ENCODE measurements at places on chromosomes 1 and 21.

DNA sequence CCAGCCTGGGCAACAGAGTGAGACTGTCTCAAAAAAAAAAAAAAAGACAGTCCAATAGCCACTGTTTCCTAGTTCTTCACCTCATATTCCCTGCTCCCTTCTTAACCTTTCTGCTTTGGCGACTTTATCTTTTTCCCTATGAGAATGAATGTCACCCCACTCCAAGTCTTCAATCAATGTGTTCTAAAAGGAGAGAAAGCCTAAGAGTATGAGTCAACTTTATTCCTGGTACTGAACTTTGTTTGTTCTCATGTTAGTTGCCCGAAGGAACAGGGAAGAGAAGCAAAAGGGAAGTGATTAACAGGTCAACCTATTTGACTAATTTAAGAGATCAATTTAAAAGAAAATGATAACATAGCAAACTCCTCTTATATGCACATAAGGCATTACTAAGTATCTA lies 39.9 kb upstream of the SLC16A1 start:
- no peak for DNase-seq

DNA sequence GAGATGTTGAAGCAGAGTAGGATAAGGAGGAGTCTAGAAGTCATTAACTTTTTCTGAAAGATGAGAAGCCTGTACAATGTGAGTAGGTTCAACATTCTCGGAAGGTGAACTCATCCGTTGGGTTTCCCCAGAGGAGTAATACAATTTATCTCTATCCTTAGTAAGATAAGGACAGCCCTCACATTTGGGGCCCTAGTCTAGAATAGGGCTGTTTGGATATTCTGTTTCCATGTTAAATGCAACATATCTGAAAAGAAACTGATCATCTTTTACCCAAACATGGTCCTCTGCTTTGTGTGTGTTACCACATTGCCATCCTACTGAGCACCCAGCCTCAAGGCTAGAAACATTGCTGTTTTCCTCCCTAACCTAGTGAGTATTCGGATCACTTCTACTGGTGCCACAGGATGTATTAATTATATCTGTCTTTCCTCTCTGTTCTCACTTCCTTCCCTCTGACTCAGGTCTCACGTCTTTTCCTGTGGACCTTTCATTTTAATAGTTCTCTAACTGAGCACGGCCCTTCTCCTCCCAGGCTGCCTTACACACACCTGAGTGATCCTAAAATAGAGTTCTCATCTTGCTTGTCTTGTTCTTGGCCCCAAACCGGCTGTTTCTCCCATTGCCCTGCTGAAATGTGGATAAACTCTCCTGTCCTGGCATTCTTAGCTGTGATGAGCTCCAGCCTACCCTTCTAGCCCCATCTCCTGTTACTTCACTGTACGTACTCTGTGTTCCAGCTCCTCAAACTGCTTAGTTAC lies 91.7 kb downstream of the CDC14A start:
- peak; percentile 79 for DNase-seq

DNA sequence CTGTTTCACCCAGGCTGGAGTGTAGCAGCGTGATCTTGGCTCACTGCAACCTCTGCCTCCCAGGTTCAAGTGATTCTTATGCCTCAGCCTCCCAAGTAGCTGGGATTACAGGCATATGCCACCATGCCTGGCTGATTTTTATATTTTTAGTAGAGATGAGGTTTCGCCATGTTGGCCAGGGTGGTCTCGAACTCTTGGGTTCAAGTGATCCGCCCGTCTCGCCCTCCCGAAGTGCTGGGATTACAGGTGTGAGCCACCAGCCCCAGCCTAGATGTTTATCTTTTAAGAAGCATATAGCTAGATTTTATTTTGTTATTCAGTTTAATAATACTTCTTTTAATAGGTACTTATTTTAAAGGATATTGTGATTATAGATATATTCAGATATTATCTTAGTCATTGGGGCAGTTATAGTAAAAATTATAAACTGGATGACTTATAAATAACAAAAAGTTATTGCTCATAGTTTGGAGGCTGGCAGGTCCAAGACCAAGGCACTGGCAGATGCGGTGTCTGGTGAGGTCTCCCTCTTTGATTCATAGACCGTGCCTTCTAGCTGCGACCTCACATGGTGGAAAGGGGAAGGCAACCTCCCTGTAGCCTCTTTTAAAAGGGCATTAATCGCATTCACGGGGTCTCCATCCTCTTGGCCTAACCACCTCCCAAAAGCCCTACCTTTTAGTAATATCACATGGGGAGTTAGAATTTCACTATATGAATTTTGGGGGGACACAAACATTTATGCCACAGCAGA lies 3.1 kb upstream of the KCNE2 start:
- DNase-seq = no peak

GRCh38 chr1:55065648-55066047 lies 26.3 kb downstream of the PCSK9 start:
- DNase-seq = no peak

DNA sequence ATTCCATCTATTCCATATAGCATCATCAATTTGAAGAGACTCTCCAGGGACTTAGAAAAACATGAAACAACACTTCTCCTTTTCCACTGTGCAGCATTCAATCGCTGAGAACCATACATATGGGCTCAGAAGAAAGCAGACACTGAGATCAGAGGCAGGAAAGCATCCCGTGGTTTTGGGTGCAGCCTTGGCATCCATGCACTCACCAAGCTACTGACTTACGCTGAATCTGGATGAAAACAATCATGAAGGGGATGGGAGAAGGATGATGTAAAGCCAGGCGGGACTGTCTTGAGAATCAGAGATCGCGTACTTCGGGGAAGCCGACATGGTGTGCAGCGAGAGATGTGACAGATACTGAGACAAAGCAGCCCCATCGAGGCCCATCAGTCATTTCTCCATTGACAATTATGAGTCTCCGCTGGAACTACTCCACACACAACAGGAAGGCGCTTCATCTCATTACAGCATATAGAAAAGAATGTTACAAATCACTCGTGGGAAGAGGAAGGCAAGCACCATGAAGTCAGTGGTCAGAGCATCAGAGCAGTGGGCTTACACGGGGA lies 2.3 kb upstream of the TIAM1 start:
- DNase-seq = no peak

DNA sequence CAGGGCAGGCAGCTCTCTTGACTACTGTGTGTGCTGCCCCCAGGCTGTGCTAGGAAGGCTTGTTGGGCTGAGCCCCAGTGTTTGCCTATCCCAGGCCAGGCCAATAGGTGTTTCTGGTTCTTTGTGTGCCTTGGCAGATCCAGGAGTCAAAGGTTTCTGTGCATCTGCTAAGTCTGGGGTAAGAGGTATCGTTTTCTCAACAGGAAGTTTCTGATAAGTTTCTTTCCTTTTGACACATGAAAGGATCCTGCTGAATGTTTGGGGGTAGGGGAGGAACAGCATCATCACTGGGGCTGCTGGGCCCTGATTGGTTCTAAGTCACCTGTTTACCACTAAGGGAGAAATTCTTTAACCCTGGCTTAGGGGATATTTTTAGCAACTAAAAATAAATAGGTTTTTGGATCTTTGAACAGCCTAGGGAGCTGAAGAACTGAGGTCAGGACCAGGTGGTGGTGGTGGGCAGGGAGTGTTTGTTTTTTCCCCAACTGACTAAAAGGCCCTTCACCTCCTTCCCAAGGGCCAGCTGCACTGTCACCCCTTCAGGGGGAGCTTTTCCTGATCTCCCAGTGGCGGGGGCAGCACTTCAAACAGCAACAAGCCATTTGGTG lies 85.1 kb downstream of the KCNN3 start:
- peak; percentile 80 for DNase-seq

- DNase-seq = no peak
These were observed 55.2 kb downstream of the NGF start for GRCh38 chr1:115282807-115283208.

GRCh38 chr1:8213136-8213535 lies 104.8 kb upstream of the SLC45A1 start:
- no peak for DNase-seq

DNA sequence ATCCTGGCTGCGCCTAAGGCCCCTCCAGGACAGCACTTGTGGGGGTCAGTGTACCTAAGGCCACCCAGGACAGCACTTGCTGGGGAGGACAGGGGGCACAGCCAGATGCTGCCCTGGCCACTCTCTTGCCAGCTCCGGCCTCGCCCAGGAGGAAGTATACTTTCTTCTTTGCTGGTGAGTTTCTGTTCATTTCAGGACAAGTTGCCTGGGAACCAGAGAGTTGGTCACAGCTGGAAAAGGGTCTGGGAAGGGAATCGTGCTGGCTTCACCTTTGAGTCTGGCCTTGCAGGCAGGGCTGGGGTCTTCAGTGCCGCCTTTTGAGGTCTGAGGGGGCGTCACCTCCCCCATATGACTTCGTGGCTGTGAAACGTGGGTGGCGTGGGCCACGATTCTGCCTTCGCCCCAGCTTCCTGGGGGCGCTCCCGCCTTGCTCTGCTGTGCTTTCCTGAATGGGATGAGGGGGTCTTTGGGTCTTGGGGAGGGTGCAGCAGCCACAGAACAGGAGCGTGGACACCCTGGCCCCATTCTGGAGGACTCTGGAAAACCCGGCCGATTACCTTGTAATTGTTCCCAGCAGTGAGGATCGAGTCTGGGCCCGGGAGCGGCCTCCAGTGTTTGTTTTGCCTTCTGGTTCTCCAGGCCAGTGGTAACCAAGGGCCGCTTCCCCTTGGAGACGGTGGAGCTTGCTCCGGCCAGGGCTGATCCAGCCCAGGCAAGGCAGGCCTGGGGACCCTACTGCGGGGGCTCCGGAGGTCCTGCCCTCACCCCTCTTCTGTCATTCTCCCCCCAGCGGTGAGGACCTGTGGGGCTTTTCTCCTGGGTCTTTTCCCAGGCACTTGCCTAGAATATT lies 45.9 kb downstream of the SPSB1 start:
- no peak for DNase-seq

DNA sequence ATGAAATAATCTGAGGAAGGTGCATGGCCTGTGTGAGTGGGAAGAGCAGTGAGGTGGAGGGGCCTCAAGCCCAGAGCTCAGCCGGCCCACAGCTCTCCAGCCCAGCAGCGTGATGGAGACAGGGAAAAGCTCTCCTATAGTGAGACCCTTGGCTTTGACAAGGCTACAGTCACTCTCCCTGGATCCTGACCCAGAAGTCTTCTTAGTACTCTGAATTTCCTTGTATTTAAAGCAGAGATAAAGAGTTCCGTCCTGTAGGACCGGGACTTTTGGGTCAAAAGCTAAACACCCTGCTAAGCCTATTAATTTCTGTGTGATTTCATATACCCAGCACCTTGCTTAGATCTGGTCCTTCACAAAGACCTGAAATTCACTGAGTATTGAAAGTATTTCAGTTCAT lies 48.2 kb upstream of the F3 start:
- no peak for DNase-seq

DNA sequence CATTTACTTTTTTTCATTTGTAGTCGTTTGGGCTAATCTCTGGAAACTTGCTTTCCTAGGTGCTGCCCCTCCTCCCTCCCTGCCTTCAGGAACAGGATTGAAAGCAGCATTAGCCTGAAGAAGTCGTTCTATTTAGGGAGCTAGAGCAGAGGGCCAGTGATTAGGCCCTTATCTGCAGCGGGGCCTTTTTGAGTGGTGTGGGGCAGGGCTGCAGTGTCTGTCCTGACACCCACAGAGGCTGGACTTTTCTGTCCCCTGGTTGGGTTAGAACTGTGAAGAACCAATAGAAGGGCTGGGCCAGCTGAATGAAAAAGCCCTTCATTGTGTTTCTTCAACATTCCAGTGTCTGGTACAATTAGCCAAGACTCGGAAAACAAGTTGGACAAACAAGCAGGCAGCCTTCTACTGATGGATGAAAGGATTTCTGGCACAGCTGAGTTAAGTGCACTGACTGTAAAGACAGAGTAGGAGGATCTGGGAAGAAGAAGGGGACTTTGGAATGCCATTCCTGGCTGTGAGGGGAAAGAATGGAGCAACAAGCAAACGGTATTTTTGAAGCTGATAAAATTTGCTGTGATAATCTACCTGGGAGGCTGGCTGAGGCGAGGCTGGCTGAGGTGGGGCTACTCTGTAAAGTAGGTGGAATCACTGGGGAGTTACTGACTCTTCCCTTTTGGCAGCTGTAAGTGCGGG lies 9.7 kb downstream of the MACF1 start:
- no peak for DNase-seq

DNA sequence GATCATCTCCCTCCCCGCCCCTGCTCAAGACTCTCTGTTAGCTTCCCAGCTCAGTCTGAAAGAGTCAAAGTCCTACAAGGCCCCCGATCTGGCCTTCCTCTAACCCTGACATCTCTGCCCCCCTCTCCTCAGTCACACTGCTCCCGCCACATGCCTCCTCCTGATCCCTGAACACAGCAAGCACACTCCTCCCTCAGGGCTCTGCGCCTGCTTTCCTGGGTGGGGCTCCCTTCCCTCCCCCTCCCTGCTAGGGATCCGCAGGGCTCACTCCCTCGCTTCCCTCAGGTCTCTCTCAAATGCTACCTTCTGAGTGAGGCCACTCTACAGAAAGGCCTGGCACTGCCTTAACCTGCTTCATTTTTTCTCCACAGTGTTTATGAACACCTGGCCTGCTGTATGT lies 5.7 kb upstream of the GALE start:
- no peak for DNase-seq

DNA sequence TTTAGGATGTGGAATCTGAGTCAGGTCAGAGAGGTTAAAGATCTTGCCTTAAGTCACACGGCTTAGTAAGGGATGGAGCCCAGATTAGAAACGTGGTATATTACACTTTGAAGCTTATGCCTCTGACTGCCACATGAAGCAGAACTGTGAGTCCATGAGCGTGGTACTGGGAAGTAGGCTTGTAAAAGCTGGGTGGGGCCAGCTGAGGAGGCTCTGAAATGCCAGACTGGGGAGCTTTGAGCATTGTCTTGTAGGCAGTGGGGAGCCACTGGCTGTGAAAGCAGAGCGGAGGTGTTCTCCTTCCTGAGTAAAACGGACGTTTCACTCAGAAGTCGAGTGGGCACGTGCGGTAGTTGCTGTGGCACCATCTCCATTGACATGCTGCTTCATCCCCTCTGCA lies 72.6 kb upstream of the USP24 start:
- no peak for DNase-seq

DNA sequence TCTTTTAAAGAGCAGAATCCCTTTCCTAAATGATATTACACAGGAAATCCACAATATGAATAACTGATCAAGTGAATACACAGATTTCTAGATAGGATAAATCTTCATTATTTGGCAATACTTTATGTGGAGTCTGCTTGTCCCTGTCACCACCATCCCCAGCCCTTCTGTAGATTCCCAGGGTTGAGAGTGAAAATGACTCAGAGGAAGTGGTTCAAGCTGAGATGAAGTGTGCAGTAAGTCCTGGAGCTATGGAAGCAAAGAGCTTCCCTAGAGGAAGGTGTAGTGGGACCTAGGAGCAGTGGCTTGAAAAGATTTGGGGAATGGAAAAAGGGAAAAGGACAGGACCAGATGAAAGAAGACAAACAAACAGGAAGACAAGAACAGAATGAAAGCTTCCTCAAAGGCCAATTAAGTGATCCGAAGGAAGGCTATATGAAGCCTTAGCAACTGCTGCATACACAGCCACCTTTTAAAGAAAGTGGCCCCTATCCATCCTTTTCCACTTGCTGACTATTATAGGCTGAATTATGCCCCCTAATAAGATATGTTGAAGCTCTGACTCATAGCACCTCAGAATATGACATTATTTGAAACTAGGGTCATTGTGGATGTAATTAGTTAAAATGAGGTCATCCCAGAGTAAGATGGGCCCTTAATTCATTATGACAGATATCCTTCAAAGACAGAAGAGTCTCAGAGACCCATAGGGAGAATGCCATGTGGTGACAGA lies 96.5 kb upstream of the CAMK1G start:
- no peak for DNase-seq
